ENCODE measurements at places on chromosomes 7 and 10. TPM values are rescaled to one million over a fixed set of nuclear protein-coding genes. Genes with fewer than 3 reads are reported as not detected.
A peak's percentile ranks its signal among the peaks of the same experiment; 100 is the strongest.

DNA sequence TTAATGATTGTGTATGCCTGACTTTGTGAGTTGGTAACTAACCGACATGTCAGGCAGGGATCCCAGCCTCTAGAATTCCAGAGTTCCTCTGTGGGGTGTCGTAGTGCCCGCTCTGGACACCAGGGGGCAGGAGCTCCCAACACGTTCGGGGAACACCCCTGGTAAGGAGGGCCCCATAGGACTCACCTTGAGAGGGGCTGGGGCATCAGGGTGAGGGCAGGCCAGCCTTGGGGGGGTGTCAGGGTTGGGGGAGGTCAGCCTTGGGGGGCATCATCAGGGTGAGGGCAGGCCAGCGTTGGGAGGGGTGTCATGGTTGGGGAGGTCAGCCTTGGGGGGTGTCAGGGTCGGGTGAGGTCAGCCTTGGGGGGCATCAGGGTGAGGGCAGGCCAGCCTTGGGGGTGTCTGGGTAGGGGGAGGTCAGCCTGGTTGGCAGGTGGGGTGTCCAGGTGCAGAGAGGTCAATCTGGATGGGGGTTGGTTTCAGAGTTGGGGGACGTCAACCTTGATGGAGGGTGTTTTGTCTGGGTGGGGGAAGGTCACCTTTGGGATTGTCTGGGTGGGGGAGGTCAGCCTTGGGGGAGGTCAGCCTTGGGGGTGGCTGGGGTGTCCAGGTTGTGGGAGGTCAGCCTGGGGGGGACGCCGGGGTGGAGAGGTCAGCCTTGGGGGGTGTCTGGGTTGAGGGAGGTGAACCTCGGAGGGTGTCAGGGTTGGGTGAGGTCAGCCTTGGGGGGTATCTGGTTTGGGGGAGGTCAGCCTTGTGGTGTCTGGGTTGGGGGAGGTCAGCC, 45.6 kb upstream of the SUN1 start:
- DNase-seq: no peak

- peak; percentile 34 for DNase-seq
Observed at GRCh38 chr7:144709066-144709465, 126.8 kb downstream of the TPK1 start.

- DNase-seq: peak; percentile 61
Observed at GRCh38 chr7:48274662-48275061, 103.4 kb downstream of the ABCA13 start.

DNA sequence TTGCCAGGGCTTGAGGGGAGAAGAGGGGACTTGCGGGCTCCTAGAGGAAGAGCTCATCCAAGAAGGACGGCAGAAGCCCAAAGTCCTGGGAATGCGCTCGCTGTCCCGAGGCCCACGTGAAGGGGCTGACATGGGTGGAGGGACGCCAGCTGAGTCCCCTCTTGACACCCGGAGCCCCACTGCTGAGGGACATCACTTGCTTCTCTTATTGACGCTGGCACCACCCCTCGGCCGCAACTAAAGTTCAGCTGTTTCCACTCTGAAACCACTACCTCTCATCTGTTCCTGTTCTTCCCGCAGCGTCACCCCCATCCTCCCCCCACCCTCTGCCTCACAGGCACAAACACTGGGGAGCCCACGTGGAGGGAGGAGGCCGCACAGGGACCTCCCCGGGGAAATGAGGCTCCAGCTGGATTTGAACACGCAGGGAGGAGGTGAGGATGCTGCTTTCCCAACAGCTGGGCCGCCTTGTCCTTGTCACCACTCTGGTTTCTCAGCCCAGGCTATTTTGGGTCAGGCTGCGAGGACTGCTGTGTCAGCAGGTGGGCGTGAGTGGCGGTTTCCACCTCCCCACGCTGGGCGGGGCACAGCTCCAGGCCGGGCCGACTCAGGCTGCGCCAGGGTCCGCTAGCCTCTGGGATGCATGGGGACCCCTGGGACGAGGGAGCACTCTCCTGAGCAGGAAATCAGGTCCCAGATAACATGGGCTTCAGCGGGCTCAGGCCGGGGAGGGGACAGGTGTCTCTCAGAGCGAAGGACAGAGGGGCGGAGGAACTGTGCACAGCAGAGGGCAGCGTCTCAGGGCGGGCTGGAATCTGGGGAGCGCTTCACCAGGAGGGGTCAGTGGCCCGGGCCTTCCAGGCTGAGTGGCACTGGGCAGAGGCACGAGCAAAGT, 156.3 kb downstream of the ZNF248 start:
- DNase-seq: no peak

Gene SAMD8
- 16.8 TPM for total RNA-seq

DNA sequence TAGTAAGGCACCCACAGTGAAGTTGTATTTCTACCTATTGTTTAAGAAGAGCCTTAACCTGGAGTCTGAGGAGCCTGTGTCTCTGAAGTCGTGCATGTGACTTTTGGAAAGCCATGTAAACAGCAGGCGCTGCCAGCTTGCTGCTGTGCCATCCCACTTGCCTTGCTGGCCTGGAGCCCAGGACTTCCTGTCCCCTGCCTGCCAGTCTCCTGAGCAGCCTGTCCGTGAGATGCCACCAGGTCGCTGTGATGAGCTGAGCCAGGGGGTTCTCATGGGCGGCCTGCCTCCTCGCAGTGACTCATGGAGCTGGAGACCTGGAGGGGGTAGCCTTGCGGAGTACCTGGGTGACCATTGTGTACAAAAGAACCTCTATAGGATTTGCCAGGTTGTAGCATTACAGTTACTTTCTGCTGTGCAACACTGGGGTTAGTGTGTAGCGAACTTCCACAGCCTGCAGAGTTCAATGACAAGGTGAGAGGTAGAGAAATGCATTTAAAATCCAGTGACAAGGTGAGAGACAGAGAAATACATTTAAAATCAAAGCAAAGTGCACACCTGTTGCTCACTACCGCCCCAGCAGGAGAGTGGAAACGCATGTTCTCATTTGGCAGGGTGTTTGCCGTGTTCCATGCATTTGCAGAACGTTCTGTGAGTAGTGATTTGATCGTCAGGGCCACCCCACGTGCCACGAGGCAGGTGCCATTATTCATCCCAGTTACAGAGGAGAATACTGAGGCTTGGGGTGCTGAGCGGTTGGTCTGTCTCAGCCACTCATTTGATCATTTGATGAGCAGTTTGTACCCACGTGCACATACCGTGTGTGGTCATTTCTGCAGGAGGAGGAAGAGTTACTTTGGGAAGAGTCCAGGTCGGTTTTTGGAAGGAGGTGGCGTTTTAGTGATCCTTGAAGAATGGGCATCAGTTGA, 36.6 kb upstream of the BHLHA15 start:
- no peak for DNase-seq

DNA sequence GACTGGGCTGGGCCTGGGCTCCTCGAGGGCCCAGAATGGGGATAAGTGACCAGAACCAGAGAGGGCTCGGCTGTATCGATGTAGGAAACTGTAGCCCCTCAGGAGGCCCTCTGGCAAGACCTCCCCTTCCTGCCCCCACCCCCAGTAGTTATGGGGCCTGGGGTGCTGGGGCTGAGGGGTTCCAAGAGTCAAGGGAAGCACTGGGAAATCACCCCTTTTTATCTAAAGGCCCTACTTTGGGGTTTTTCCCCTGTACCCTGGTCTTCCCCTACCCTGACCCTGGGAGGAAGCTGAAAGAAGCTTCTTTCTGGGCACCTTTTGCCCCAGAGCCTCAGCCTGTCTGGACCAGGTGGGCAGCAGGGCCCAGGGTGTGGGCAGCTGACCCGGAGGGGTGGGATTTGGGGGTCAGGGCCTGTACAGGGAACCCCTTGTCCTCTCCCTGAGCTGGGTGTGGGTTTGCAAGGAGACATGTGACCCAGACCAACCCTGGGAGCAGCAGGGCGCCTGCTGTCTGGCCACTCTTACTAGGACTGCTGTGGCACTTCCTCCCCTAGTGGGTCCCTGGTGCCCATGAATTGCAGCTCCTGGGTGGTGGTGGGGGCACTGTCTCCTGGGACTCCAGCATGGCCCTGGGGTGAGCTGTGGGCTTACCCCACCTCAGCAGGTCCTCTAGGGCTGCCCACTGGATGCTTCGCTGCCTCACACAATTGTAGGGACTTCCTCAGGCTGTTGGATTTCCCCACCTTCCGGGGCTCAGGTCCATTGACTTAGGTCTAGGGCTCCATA, 1.5 kb downstream of the IRF5 start:
- DNase-seq: no peak

Gene OR2A42
- not detected for total RNA-seq

- no peak for DNase-seq
Observed at GRCh38 chr10:15349112-15349511, 22.0 kb downstream of the FAM171A1 start.

DNA sequence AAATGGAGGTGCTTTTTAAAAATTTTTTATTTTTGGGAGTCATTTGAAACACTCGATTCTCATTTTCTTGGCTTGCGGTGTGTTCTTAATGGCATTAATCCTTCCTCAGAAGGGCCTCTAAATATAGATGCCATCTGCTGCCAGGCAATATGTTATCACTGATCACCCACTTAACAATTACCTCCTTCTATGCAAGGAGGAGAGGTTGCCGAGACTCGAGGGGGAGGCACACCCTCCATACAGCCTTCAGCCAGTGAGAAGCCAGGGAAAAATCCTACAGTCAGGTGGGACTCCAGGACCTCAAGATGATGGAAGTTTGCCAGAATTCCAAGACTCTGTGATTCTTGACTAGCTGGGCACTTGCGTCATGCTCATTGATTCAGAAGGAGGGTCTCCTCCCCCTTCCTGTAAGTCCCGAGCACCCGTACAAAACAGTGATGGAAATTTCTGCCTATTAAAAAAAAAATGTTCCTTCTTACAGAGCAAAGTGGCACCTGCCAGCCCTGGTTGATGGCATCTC, 574.5 kb downstream of the TYW1 start:
- no peak for DNase-seq

DNA sequence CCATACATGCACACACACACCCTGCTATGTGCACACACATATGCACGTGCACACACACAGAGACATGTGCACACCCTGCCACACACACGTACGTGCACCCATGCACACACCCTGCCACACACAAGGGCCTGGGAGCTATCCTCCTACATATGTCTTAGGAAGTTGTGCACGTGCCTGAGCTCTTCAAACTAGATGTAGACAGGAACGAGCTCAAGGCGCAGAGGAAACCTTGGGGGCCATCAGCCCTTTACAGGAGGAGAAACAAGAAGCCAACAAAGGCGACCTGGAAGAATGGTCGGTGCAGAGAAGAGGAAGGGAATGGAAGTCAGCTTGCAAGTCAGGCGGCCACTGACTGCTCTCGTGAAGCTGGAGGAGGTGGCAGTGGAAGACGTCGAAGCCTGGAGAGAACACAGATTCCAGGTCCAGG, 58.7 kb downstream of the AOC1 start:
- no peak for DNase-seq

DNA sequence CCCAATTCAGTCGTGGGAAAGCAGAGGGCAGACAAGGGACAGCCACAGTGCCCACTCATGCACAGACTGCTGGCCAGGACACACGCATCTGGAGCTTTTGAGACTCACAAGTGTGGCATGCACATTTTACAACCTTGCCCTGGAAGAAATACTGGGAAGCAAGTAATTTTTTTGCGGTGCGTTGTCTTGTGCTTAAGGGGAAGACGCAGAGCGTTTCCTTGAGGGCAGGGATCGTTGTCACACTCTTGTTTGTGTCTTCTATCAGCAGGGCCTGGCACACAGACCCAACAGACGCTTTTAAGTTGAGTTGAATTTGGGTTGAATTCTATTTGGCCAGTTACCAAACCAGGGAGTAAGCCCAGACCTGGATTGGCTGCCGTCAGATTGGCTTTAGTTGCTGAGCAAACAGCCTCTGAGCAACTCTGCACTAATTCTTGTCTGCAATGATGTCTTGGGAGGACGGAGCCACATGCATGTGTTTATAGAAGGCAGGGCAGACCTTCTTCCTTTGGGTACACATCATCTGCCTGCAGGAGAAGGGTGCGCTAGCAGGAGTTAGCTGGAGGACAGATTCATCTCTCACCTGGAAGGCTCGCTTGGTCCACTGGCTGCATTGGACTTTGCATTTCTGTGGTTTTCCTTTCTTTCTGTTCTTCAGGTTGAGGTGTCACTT, 38.4 kb downstream of the IL2RA start:
- DNase-seq: no peak

Gene CPN1
- total RNA-seq: not detected

Gene BHLHA15
- 0.25 TPM for total RNA-seq

Gene ITGB8
- total RNA-seq: 12.3 TPM
